ENCODE measurements at places on chromosomes 7 and 10.
A peak's percentile ranks its signal among the peaks of the same experiment; 100 is the strongest.

DNA sequence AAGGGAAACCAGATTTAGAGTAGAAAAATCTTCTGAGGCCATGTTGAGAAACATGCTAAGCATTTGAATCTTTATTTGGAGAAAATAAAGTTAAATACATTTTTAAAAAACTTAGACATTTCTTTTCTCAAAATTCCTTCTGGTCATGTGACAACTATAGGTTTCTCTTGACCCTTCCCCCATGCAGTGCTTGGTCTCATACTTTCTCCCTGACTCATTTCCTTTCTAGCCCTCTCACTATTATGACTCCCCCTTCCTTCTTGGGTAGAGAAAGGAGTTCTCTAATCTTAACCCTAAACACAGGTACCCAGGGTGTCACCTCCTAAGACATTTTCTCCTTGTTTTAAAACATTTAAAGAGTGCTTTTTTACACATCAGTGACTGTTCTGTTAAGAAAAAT, 179.5 kb upstream of the TMEM106B start:
- DNase-seq: no peak

DNA sequence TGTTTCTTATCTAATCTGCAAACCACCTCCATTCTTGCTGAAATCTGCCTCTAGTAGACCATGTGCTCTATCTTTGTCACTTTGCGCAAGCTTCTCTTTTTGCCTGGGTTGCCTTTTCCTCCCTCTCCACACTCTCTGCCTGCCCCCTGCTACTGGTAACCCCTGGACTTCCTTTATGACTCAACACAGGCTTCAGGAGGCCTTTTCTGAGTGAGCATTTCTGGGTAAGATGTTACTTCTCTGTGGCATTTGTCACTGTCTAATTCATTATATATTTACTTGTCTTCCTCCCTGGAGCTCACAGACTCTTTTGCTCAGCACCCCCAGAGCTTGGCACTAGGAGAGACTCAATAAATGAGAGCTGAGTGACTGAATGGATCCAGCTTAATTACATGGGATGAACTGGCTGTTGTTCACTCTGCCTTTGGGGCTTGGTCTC, 8.4 kb downstream of the GOLGA7B start:
- no peak for DNase-seq

DNA sequence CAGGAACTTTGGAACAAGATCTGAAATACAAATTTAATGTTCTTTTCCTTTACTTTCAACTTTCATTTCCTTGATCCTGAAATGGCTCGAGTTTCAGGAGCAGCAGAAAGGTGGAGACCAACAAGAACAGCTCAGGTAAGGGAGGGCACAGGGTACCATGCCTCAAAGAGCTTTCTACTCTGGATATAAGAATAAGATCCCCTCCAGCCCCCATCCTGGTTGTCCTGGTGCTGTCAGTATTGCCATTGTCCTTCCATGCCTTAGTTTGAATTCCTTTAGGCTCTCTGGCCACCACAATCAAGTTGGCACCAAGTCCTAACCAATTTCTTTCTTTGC, 12.5 kb upstream of the CALU start:
- DNase-seq: no peak

- DNase-seq: no peak
Measured at GRCh38 chr7:27784399-27785053, 44.6 kb downstream of the TAX1BP1 start.

GRCh38 chr7:122132341-122132740, 11.7 kb downstream of the AASS start:
- DNase-seq: no peak

- no peak for DNase-seq
Measured at GRCh38 chr7:17660116-17660515, 280.2 kb downstream of the SNX13 start.

- DNase-seq: no peak
Measured at GRCh38 chr10:69428165-69428564, 11.4 kb upstream of the TACR2 start.

DNA sequence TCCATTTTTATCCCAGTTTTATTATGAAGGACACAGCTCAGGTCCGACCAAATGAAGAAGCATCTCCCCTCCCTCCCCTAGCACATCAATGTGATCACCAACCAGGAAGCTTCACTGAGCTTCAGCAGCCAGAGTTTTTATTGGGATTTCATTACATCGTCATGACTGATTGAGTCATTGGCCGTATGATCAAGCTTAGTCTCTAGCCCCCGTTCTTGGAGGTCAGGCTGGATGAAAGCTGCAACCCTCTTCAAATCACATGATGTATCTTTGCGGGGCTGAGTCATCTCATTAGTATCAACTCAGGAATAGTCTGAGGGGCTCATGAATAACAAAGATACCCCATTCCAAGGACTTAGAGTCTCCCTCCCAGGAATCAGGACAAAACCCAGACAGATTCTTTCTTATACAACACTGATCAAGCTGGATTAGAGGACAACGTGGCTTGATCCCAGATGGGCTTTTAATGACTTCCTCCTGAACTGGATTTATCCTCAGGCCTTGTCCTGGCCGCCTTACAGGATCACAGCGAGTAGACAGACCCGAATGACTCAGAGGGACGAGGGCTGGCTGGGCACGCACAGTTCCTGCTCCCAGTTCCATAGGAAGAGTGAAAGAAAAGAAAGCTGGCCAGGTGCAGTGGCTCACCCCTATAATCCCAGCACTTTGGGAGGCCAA, 14.5 kb downstream of the LIMK1 start:
- no peak for DNase-seq

DNA sequence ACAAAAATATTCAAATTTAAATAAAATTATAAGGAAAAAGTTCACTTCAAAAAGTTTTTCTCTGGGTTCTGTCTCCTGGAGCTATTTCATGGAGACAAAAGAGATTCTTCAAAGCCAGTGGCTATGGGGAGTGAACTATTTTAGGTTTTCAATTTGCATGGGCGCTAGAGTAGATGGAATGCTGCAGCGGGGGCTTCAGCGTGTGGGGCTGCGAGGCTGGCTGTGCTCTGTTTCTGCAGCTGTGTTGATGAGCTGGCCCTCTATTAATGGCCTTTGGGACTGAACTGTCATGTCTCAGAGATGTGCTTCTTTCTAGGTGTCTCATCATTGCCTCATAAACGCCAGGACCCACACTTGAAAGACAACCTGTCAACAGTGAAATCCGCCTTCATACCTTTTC, 108.4 kb upstream of the NPY start:
- DNase-seq: no peak

- peak; percentile 7 for DNase-seq
Measured at GRCh38 chr10:45673074-45673648, 589 bp upstream of the ZFAND4 start.

- no peak for DNase-seq
Measured at GRCh38 chr10:98376485-98376884, 38.5 kb downstream of the PYROXD2 start.

GRCh38 chr7:146359176-146359575, 242.6 kb downstream of the CNTNAP2 start:
- DNase-seq: no peak

GRCh38 chr7:5296611-5297226, 14.0 kb downstream of the SLC29A4 start:
- DNase-seq: no peak

DNA sequence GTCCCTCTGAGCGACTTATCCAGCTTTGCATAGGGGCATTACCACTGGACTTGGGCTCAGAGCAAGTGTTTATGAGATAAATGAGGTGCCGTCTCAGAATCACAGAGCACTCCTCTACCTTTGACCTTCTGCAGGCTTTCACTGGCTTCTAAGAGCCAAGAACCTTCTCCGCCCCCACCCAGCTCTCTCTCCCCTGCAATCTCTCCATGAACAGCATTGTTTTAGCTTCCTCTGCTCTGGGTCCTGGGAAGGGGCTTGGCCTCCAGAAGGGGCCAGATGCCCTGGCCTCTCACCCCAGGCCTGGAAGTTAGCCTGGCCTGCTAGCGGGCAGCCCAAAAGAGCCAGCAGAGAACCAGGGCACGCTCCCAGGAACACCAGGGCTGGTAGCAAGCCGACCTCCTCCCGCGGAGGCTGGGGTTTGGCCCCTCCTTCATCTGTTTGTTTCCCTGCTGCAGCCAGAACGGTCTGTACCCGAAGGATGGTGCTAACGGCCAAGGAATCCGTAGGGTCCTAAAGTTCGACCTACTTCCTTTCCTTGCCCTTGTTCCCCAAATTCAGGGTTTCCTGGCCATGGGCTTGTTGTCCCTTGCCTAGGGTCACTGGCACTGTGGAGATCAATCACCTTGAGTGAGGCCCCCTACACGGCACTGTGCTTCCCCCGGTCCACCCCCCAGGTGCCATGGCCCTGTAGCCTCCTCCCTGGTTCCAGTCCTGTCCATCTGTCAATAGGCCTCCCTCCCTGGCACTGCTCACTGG, 18.7 kb upstream of the DDIT4 start:
- peak; percentile 96 for DNase-seq

DNA sequence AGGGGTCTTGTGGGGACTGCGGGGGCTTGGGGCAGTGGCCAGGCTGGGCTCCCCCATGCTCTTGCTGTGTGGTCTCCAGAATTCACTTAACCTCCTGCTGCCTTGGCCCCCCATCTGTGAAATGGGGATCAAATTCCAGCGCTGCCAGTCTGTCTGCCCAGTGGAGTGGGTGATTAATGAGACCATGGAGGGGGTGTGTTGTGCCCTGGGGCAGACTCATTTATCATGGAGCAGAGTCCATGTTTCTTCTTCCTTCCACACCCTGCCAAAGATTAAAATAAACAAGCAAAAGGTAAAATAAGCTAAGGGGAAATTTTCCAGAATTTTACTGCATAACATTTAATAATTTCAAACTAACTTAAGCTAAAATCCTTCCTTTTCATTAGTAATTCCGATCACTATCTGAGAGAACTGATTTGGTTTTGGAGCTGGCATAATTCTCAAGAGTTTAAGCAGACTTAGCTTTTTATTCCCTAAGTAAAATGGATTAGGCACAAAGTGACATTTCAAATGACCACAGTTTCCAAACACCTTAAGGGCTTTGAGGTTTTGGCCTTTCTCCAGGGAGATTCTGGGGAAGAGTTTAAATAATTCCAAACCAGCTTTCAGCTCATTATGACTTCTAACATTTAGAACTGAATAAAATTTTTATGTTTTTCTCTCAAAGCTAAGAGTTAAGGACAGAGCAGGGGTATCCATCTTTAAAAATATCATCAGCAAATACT, 211.9 kb downstream of the CXCL12 start:
- no peak for DNase-seq

GRCh38 chr10:119539359-119539825, 3.1 kb downstream of the RGS10 start:
- no peak for DNase-seq

DNA sequence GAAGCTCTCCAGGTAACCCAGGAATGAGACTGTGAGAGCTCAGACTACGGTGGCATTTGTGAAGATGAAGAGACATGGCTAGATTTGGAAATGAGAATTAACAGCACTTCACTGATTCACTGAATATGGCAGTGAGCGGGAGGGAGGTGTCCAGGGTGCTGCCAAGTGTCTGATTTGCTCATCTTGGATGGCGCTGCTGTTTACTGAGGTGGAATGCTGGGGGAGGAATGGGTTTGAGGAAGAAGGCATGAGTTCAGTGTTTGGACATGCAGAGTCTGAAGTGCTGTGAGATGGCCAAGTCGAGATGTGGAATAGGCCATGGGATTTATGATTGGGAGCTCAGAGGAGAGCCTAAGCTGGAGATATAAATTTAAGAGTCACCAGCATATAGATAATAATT, 437.1 kb upstream of the NPVF start:
- no peak for DNase-seq

DNA sequence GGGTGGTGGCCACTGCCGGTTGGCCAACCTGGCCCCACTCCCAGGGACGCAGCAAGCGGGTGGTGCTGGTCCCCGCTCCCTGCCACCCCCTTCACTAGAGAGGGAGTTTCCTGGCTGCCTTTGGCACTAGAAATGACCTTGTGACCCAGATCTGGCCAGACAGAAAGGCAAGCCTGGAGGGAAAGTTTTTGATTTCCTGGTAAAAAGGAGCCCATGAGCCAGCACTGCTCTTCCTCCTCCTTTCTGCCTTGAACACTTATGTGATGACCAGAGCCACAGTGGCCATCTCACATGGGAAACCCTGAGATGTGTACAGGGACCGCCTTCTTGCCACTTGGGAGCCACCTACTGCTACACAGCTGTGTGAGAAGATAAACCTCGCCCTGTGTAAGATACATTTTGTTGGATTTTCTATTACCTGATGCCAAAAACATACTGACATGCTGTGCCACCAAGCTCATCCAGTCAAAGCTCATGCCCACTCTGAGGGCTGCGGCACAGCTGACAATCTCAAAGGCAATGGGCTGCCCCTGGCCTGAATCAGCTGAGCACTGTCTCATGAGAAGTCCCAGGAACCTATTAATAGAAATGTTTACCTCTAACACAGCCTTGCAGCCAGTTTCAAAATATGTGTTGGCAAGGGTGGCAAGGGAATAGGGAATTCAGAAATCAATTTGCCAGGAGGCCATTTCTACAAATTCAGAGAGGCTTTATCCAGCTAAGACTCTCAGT, 94.0 kb downstream of the CYTH3 start:
- no peak for DNase-seq

GRCh38 chr10:3123571-3124411, 48.8 kb downstream of the PITRM1 start:
- no peak for DNase-seq

- no peak for DNase-seq
Measured at GRCh38 chr10:17645621-17646345, 1.8 kb downstream of the STAM start.

DNA sequence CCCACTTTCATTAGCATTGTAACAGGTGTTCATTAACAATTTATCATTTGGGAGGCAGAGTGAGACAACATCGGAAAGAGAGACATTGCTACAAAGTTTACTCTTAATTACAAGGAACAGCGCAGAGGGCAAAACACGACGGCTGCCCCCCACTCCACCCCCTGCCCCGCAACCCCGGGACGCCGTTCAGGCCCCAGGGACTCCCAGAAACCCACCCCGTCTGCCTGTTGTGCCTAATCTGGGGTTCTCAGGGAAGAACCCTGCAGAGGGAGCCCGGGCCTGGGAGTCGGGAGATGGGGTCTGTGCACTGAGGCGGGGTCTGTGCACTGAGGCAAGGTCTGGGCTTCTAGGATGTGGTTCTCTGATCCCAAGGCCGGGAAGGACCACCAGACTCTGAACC, 25.2 kb downstream of the UNCX start:
- no peak for DNase-seq

- DNase-seq: no peak
Measured at GRCh38 chr7:102873470-102874165, 39.2 kb upstream of the LRRC17 start.

GRCh38 chr10:126073606-126074005, 177.2 kb downstream of the FANK1 start:
- DNase-seq: no peak

GRCh38 chr10:28997734-28998133, 291.1 kb upstream of the LYZL1 start:
- DNase-seq: no peak

DNA sequence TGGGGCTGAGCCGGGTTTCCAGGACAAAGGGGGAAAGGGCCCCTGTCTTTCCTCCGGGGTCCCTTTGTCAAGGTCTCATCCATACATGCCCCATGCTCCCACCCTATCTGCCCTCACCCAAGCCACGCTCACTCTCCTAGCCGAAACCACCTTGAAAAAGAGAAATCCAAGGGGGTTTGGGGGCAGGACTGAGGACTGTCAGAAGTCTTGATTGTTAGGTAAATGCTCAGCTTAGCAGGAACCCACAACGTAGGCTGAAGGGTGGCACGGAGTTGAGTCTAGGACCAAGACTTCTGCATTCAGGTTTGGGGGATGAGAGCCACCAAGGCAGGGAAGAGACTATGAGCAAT, 719 bp upstream of the PGAM2 start:
- no peak for DNase-seq
